ENCODE measurements at places on chromosomes 5 and 9.

- peak; percentile 78 for DNase-seq
Measured at GRCh38 chr5:113081091-113081839, 104.7 kb downstream of the DCP2 start.

GRCh38 chr5:123483446-123484077, 28.4 kb upstream of the CSNK1G3 start:
- no peak for DNase-seq

GRCh38 chr9:136014924-136015633, 53.9 kb upstream of the UBAC1 start:
- no peak for DNase-seq

DNA sequence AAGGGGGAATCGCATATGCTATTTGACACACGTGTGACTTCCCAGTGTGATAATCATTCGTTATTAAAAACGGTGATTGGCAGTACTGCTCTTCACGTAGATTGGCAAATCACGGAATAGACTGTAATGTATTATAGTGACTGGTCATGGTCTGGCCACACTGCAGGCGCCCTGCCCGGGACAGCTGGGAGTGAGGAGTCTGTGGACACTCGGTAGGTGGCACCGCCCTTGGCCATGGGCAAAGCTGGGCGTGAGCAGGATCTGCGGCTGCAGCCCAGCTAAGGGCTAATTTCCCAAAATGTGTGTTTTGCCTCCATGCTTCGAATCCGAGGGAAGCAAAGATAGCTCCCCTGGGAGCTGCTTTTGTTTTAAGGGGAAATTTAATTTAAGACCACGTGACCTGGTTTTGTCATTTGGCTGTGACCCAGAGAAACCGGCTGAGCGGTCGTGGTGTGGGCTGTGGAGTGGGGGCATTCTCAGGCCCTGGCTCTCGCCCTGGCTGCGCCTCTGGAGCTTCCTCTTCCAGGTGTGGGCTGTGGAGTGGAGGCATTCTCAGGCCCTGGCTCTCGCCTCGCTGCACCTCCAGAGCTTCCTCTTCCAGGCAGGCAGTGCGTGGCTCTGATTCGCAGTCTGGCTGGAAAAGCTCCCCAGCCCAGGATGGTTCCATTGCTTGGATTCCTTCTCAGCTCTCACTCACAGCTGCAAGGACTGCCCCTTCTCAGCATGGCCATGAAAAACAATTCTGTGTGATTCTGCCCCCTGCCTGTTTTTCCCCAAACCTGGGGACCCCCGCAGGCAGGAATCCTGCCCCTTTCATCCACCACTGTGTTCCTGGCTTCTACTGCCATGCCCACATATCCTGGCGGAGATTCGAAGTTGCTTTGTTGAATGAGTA, 131.1 kb downstream of the OLFM1 start:
- DNase-seq = peak; percentile 40

DNA sequence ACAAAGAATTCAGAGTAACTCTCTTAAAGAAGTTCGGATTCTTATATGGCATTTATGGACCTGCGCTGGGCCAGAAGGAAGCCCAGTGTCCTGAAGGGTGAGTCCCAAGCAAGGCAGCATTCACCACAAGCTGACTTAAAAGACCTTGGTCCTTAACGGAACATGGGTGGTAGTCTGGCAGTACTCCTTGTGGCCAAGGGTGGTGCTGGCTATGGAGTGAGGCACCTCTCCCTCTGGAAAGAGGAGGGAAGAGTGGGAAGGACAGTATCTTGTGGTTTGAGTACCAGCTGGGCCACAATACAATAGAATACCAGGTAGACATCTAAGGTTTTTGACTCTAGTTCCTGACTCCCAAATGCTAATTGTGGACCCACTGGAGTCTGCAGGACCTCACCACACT, 425.7 kb upstream of the CYLC2 start:
- no peak for DNase-seq

DNA sequence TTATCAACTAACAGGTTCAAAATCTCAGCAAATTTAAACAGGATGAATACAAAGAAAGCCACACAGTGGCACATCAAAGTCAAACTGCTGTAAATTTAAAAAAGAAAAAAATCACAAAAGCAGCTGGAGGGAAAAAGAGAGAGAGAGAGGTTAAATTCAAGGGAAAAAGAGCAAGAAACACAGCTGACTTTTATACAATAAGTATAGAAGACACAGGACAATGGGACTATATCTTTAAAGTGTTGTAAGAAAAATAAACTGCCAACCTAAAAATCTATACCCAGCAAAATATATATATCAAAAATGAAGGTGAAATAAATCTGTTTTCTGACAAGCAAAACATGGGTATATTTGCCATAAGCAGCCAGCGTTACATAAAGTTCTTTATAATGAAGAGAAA, 261.5 kb downstream of the TLE1 start:
- DNase-seq = no peak

GRCh38 chr5:61228691-61229280, 66.5 kb upstream of the SMIM15 start:
- DNase-seq = no peak

- DNase-seq = peak; percentile 26
Measured at GRCh38 chr5:18314192-18314778, 680.0 kb downstream of the TAF11L14 start.

- DNase-seq = no peak
Measured at GRCh38 chr9:84067821-84068220, 87.2 kb downstream of the RMI1 start.

DNA sequence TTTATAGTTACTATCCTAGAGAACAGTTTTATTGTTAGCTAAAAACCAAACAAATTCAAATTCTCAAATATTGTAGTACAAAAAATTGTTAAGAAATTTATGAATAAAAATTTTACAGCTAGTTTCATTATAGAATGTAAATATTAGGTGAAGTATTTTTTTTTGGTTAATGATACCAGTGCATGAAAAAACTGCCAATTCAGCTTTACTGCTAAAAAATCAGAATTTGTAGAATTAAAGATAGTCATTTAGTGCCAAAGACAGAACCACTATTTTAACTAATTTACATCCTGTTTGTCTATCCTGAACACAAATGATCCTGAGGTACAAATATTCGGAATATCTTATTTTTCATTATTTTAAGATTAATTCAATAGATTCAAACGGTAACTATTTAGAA, 202.6 kb downstream of the FER start:
- no peak for DNase-seq

DNA sequence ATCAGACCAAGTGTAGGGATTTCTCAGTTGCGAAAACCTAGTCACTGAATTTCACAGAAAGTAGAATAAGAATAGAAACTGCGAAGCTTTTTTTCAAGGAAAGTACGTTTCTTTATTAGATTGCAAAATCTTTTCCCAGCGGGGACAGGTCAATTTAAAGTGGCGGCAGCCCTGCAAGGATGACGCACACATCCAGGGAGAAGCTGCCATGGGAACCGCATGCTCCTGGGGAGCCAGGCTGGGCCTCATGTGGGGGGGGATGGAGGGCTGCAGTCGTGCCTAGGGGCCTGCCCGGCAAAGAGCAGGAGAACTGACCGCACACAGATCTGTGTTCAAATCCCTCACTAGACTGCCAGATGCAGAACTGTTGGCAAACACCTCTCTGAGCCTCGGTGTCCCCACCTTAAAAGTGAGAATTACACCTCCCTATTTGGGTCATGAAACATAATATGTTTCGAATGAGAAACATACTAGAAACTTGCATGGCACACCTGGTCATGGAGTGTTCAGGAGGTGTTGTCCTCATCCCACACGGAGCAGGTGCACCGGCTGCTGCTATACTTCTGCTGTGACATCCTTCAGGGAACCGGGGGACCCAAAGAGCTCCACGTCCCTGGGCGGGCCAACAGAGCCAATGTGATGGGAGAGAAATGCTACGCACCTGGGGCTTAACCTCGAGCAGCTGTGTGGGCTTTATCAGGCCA, 127.8 kb upstream of the PHYKPL start:
- DNase-seq = no peak

DNA sequence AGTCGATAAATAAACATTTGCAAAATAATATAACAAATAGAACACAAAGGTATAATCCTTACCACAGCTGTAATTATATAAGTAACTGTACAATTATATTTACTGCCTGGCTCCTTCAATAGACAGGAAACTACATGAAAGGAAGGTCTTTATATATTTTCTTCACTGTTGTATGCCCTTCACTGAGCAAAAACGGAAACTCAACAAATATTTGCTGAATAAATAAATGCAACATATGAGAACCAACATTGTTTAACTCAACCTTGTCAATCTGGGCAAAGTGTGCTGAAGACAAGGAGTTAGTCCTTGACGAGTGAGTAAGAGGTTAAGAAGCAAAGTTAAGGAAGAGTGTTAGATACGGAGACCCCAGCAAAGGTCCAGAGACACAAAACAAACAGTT, 22.6 kb downstream of the PSMD5 start:
- no peak for DNase-seq

- DNase-seq = no peak
Measured at GRCh38 chr9:92276331-92277032, 17.0 kb downstream of the IARS1 start.

DNA sequence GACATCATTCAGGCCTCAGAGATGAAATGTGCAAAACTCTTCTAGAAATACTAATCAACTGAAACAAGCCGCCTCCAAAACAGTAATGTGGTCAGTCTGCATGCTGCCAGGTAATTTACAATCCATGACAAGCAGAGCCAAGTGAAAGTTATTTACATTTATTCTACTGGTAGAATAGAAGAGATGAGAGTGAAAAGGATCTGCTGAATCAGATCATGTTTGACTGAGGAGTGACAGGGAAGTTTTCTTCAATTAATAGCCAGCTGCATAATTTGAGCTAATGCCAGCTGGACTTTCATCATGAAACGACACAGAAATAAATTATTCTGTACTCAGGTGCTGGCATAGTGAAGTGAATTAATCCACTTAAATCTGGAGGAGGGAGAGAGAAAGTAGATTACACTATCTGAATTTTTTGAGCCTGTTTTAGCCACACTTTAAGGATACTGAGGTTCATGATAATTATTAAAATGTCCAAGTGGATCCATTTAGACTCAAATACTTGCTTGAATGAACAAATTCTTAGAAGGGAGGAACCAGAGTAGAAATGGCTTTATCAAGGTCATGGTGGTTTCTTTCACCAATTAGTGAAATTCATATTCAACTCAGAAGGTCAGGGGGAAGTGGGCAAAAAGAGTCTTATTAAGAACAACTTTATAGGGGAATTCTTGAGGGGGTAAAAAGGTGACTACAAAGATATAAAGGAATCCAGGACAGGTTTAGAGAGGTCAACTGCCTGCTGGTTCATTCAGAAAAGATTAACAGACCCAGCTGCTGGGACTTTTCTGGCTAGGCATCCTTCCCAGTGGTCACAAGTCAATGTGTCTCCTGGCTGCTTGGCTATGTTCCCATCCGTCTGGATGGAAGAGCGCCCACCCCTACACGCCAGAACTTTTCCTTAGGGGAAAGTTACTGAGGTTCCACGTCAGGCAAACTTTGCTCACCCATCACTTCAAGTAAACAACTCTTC, 350.4 kb downstream of the PDE4D start:
- DNase-seq = peak; percentile 16

DNA sequence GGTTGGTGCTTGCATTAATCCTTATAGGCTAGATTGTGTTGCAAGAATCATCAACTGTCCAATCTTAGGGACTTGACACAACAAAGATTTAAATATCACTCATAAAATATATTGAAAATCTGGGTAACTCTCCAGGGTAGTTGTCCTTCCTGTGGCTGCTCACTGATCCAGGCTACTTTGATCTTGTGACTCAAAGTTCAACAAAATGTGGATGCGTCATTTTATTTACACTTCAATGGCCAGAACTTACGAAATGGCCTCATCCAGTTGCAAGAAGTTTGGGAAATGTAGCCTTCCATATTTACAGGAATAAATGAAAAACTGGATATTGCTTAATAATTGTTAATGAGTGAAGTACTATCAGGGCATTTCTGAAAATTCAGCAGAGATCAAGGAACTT, 235.5 kb upstream of the ACTBL2 start:
- DNase-seq = no peak

DNA sequence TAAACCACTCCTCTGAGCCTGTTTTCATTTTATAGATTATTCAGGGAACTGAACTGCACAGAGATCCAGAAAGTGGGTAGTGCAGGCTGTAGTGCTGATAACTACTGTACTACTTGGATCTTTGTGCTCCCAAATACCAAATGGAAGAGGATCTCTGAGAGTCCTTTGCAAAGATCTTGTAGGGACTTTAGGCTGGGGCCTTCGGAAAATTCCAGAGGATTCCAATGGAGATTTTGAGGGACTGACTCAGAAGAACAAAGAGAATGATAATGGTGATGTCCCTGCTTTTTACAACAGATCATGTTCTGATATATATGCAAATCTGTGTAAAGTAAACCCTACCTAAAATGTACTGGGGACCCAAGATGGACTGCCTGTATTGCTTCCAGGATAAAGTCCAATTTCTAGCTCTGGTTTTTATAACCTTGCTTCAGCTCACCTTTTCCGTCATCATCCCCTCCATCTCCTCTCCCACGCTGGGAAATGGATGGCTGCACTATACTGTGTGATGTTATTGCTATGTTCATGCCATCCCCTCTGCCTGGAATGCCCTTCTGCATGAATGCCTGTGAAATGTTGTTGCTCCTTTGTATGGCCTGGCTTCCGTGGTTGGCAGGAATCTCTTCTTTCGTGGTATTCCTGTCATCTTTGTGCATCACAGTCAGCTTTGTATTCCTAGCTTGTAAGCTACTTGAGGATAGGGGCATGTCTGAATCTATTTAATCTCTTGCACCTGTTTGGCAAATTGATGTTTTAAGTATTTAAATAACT, 9.7 kb upstream of the PSMD5 start:
- peak; percentile 45 for DNase-seq

DNA sequence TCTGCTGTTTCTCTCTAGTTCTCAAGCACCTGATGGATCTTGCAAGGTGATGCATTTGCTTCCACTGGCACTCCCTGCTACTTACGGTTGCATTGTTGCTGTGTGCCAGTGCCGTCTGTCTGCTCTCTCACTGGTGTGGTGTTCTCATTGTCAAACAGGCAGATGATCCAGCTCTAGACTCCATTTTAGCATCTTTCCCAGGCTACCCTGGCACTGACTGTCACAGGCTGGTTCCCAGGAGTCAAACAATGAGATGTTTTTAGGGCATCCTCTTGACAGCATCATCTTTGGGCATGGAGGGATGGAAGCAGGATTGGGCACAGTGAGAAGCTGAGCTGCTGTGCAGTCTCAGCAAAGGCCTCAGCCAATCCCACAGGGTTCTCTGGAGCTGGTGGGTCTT, 12.9 kb downstream of the MTRR start:
- DNase-seq = no peak
